ENCODE measurements at places on chromosomes 12 and 14. TPM values are rescaled to one million over a fixed set of nuclear protein-coding genes. Genes with fewer than 3 reads are reported as not detected.

The SYCP3 gene
- 0.31 TPM for total RNA-seq

DNA sequence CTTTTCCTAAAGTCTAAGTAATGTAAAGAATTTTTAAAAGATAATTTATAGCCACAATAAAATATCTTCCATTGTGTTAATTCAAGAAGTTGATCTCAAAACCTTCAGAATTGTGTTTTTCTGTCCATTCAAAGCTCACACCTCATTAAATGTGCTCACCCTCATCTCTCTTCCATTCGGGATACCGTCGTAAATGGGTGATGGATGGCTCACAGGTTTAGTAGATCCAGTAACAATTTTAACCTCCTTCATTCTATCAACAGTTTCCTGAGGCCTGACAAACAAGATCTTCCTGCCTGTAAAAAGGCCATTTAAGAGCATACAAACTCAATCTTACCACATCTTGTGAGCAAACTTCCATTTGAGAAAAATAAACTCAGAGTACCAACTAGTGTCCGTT is 9.4 kb upstream of the FLRT2 start:
- no peak for DNase-seq

DNA sequence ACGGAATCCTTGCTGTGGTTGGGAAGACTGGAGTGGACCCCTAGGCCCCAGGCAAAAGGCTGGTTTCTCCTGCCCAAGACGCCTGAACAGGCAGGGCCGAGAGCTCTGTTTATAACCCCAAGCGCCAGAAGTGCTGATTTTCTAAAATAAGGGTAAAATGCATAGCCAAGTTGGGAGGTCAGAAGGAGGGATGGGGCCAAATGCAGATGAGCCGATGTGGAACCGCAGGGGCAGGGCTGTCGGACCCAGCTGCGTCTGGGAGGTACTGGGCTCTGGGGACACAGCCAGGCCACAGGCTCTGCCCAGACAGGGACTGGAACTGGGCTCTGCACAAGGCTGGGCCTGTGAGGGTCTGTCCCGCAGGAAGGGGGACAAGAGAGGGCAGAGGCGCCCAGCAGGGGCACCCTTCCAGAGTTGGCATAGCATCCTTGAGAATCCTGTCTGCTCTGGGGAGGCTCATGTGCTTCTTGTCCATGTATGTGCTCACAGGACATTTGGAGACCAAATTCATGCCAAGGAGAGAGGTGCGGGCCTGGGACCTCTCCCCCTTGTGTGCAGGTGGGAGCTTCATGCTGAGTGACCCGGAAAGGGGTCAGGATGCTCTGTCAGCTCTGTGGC is 49.1 kb downstream of the JAG2 start:
- DNase-seq = no peak

The PCNX1 gene
- total RNA-seq = 48.6 TPM

GRCh38 chr14:78690836-78691235 is 520.7 kb downstream of the NRXN3 start:
- DNase-seq = no peak

DNA sequence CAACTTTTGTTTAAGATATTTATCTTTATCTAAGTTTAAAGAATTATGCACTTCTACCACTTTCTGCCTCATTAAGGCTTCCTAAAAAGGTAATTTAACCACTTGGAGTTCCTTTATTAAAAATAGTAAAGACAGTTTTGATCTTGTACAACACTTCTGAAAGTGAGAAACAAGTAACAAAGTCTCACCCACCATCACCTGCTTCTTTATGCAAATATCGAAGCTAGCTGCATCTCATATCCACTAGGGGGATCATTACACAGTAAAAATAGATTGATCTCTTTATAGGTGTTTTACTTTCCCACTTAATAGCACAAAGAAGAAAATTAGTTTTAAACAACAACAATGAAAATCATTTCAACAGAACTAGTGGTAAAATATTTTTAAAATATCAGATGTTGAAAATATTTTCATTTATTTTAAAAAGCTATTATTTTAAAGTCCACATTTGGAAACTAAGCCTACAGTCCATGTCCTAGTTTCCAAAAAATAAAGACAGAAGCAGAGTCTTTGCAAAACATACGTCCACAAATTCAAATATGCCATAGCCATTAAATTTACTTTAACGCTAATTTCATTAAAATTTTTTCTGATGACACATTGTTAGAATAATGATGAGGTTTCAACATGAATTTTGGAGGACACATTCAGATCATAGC is 160.0 kb upstream of the SOX5 start:
- no peak for DNase-seq

DNA sequence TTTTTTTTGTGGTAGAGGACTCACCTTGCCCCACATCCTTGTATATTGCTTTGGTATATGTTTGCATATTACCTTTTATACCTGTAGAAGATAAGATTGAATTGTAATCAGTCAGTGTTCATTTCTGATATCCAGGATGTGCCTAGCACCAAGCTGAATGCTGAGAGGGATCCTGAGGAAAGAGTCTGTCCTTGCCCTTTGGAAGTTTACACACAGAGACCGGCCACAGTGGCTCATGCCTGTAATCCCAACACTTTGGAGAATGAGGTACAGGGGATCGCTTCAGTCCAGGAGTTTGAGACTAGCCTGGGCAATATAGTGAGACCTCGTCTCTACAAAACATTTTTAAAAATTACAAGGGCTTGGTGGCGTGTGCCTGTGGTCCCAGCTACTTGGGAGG is 8.4 kb downstream of the ACVR1B start:
- DNase-seq = no peak

The FAM186B gene
- total RNA-seq = 0.46 TPM

DNA sequence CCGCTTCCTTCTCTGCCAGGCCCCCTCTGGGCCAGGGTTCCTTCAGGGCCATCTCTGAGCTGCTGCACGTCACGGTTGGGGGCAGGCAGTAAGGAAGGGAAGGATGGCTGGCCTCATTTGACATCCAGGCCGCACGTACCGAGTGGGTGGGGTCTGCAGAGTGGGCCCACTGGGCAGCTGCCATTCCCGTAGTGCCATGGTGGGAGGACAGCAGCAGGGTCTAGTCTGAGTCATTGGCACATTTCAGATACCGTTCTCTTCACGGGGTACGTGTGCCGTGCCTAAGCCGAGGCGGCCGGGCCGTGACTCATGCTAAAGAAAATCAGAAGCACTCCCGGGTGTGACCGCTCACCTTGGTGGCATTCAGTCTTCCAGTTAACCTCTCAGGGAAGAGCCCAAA is 43.9 kb downstream of the IL31 start:
- DNase-seq = no peak
